Osteoblast (primary cell): ENCODE measurements at places on chromosomes 11 and 22. TPM values are rescaled to one million over a fixed set of nuclear protein-coding genes. Genes with fewer than 3 reads are reported as not detected.

DNA sequence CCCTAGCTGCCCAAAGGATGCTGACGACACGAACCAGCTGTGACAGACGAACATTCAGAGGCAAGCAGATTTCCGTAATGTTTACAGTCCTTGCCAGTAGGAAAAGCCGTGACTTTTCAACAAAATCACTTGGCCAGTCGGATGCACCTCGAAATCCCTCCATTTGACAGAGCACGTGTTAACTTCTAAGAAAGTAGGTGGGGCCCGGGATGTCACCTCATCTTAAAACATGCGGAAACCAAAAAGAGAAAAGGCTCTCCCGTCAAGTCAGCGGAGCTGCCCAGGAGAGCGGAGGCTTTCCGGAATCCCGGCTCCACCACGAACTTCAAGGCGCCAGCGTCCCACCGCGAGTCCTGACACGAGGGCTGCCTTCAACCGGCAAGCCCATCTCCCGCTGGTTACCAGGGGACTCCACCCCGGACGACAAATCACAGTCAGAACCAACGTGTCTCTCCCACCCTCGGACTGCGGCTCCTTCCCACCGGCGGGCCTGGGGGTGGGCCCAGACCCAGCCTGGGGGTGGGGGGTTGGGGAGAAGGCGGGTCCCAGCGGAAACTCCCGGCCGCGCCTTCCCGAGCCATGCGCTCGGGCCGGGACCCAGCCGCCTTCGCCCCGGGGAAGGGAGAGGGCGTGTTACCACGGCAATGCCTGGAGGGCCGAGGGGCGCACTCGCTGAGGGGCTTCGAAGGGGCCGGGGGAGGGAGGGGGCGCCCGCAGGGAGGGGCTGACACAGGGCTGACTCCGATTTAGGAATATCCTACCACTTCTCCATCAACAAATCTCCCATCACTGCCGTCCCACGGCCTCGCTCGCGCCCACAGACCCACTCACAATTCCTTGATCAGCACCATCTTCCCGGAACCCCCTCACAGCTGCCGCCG, 475 bp downstream of the PITPNB start:
- peak overlapping the region; percentile 91 for H3K4me3 ChIP-seq
- DNase-seq = peak; percentile 69
- H3K27me3 ChIP-seq = no peaks in the 10 kb centered on the region
- H3K36me3 ChIP-seq = no peaks in the 10 kb centered on the region
- peak overlapping the region; percentile 78 for H3K27ac ChIP-seq

DNA sequence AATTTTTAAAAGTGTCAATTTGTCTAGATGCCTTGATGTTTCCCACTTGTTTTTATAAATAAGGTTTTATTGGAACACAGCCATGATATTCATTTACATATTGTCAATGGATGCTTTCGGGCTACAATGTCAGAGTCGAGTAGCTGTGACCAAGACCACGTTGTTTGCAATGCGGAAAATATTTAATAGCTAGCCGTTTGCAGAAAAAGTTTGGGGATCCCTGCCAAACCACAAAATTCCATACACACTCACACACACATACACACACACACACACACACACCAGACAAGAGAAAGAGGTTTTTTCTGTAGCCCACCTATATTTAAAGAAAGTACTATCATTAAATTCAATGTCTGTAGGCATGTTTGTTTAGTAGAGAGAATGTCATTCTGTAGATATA, 58.3 kb downstream of the TYR start:
- no peak overlapping the region for H3K4me3 ChIP-seq
- DNase-seq = no peak
- H3K27me3 ChIP-seq = no peaks in the 10 kb centered on the region
- no peak overlapping the region for H3K27ac ChIP-seq
- no peaks in the 10 kb centered on the region for H3K4me1 ChIP-seq

DNA sequence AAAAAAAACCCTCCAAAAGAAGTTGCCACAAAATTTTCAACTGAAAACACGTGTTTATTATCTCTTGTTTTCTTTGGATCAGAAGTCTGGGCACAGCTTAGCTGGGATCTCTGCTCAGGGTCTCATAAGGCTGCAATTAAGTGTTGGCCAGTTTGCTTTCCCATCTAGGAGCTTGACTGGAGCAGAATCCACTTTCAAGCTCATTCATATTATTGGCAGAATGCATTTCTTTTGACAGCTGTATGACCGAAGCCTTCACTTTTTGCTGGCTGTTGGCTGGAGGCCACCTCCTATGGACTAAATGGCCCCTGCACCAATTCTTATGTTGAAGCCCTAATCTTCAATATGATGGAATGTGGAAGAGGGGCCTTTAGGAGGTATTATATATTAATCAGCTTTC, 139.6 kb downstream of the DDX10 start:
- no peaks in the 10 kb centered on the region for H3K27me3 ChIP-seq
- no peak for DNase-seq
- H3K36me3 ChIP-seq = no peaks in the 10 kb centered on the region
- peaks cover 16% of the 10 kb centered on the region for H3K4me1 ChIP-seq
- no peak overlapping the region for H3K4me3 ChIP-seq
- H3K27ac ChIP-seq = peak overlapping the region; percentile 64

- DNase-seq = no peak
- H3K4me3 ChIP-seq = no peak overlapping the region
- no peaks in the 10 kb centered on the region for H3K27me3 ChIP-seq
- H3K27ac ChIP-seq = peak overlapping the region; percentile 63
- peaks cover 18% of the 10 kb centered on the region for H3K4me1 ChIP-seq
Measured at GRCh38 chr22:50473088-50473487, 1.7 kb downstream of the SBF1 start.

GRCh38 chr11:122917311-122917710, 34.8 kb downstream of the JHY start:
- H3K27ac ChIP-seq = no peak overlapping the region
- H3K4me3 ChIP-seq = no peak overlapping the region
- H3K36me3 ChIP-seq = no peaks in the 10 kb centered on the region
- no peaks in the 10 kb centered on the region for H3K27me3 ChIP-seq
- H3K4me1 ChIP-seq = no peaks in the 10 kb centered on the region
- DNase-seq = no peak

- H3K27ac ChIP-seq = no peak overlapping the region
- H3K27me3 ChIP-seq = peaks cover 12% of the 10 kb centered on the region
- H3K4me1 ChIP-seq = no peaks in the 10 kb centered on the region
- no peak overlapping the region for H3K4me3 ChIP-seq
- H3K36me3 ChIP-seq = no peaks in the 10 kb centered on the region
Measured at GRCh38 chr11:1717745-1718144, 20.8 kb downstream of the KRTAP5-6 start.

DNA sequence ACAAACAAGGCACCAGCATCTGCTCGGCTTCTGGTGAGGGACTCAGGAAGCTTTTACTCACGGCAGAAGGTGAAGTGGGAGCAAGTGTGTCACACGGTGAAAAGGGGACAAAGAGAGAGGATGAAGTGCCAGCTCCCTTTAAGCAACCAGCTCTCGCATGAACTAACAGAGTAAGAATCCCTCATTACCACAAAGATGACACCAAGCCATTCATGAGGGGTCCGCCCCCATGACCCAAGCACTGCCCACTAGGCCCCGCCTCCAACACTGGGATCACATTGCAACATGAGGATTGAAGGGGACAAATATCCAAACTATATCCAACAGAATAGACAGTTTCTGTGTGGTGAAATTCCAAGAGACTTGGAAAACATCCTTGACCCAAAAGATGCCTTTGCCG, 198.2 kb upstream of the POU2AF2 start:
- H3K4me1 ChIP-seq = no peaks in the 10 kb centered on the region
- no peak overlapping the region for H3K4me3 ChIP-seq
- no peak overlapping the region for H3K27ac ChIP-seq
- no peaks in the 10 kb centered on the region for H3K27me3 ChIP-seq
- H3K36me3 ChIP-seq = no peaks in the 10 kb centered on the region
- DNase-seq = no peak

GRCh38 chr11:102575012-102575411, 44.5 kb upstream of the MMP7 start:
- peaks cover 3% of the 10 kb centered on the region for H3K4me1 ChIP-seq
- no peak for DNase-seq
- H3K27ac ChIP-seq = no peak overlapping the region
- no peaks in the 10 kb centered on the region for H3K36me3 ChIP-seq
- H3K27me3 ChIP-seq = no peaks in the 10 kb centered on the region

GRCh38 chr11:112626731-112627130, 334.5 kb upstream of the NCAM1 start:
- H3K4me1 ChIP-seq = no peaks in the 10 kb centered on the region
- no peak overlapping the region for H3K4me3 ChIP-seq
- no peak overlapping the region for H3K27ac ChIP-seq
- H3K36me3 ChIP-seq = no peaks in the 10 kb centered on the region
- peaks cover 2% of the 10 kb centered on the region for H3K27me3 ChIP-seq

DNA sequence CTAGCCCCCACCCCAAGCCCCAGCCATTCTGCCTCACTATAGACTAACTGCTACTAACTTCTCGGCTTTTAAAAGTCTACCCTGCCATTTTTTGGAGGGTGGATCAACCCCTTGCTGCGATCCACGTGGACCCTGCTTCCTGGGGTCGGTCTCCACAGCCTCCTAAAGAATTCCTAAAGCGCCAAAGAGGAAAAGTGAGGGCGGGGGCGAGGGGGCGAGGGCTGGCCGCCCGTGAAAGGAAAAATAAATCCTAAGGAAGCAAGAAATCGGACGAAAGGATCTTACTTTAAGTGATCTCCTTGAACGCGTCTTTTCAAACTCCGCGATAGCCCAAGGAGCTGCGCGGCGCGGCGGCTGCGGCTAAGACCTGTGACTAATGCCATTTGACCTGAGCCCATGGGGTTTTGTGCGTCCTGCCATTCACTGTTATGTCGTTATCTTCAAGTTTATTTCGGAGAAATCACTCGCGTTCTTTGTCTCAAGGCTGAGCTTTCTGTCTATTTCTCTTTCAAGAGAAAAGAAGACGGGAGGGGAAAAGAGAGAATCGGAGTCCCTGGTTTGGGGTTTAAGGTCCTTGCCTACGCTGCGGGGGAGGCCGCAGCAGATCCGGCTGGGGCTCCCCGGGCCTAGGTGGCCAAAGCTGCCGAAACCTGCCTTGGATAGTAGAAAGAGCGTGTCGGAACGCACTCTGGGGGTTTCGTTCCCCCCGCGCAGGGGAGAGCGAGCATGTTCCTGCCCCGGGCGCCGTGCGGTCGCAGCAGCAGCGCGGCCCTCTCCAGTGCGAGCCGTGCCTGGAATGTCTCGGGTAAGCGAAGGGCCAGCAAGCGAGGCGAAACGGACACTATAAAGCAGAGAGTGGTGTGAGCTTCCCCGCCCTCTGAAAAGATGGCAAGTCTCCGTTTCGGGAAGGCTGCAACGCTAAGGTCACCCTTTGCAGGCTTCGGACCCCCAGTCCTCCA, 2.8 kb upstream of the DBX1 start:
- H3K4me1 ChIP-seq = no peaks in the 10 kb centered on the region
- H3K27me3 ChIP-seq = peaks cover 89% of the 10 kb centered on the region
- DNase-seq = peak; percentile 74
- H3K4me3 ChIP-seq = peak overlapping the region; percentile 51

DNA sequence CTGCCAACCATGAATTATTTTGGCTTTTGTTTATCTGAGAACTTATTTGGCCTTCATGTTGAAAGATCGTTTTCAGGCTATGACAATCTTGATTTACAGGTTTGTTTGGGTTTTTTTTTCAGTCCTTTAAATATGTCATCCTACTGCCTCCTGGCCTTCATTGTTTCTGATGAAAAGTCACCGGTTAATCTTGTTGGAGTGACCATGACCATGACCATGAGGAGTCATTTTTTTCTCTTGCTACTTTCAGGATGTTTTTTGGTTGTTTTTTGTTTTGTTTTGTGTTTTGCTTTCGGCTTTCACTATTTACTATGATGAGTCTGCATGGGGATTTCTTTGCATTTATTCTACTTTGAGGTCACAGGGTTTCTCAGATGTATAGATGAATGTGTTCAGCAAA, 81.6 kb downstream of the BRD1 start:
- H3K27me3 ChIP-seq = no peaks in the 10 kb centered on the region
- H3K4me3 ChIP-seq = no peak overlapping the region
- H3K27ac ChIP-seq = no peak overlapping the region
- H3K36me3 ChIP-seq = no peaks in the 10 kb centered on the region
- DNase-seq = no peak
- H3K4me1 ChIP-seq = no peaks in the 10 kb centered on the region

DNA sequence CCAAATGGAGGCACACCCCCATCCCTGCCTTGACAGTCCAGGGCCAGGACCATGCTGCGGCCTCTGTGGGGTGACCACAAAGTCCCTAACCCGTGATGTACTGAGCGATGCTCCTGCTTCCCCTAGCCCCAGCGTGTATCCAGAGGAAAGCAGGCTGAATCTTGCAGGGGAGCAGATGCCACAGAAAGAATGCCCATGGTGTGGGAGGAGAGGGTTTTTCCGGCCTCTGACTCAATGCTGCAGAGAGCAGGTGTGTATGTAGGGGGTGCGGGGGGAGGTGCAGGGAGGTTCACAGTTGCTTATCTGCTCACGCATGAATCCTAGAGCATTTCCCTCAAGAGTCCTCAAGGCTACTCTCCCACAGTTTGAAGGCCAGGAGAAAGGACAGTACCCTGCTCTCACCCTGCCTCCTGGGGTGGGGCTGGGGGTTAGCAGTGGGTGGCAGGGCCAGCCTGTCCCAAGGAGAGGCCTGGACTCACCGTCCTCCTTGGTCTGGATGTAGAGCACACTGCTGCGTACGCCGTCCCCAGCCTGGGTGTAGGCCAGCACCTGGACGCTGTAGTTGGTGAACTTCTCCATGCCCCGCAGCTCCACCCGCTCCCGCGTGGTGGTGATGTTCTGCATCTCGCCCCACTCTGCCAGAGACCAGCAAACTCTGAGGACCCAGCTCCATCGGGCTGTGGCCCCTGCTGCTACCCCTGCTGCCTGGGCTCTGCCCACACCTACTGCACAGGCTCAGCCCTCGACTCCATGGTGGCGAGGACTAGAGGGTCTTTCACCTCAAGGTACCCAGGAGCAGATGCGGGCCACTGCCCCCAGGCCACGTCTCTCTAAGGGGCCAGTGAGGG, 130.8 kb downstream of the CEP164 start:
- peak; percentile 66 for DNase-seq
- peaks cover 4% of the 10 kb centered on the region for H3K27me3 ChIP-seq
- H3K4me1 ChIP-seq = no peaks in the 10 kb centered on the region
- no peak overlapping the region for H3K4me3 ChIP-seq
- no peaks in the 10 kb centered on the region for H3K36me3 ChIP-seq

GRCh38 chr22:43273902-43274484, 69.2 kb downstream of the SCUBE1 start:
- peak; percentile 97 for DNase-seq
- H3K36me3 ChIP-seq = no peaks in the 10 kb centered on the region
- H3K27ac ChIP-seq = no peak overlapping the region
- no peak overlapping the region for H3K4me3 ChIP-seq
- no peaks in the 10 kb centered on the region for H3K4me1 ChIP-seq

The RFPL3 gene
- total RNA-seq = not detected in 2 replicates

The LRRC32 gene
- 37.6 and 41.3 TPM in 2 replicates for total RNA-seq

The SPDYC gene
- total RNA-seq = not detected in 2 replicates

The CARD16 gene
- total RNA-seq = 2.9 and 4.1 TPM in 2 replicates

The TMPRSS13 gene
- not detected in 2 replicates for total RNA-seq

The SLC22A25 gene
- total RNA-seq = not detected in 2 replicates
